ENCODE measurements at places on chromosomes 5 and 9. TPM values are rescaled to one million over a fixed set of nuclear protein-coding genes. Genes with fewer than 3 reads are reported as not detected.

The CATSPER3 gene
- total RNA-seq = not detected

The TMEM252 gene
- total RNA-seq = not detected

The TMEFF1 gene
- 0.62 TPM for total RNA-seq

The ZNF658 gene
- 3.5 TPM for total RNA-seq

The PCA3 gene
- not detected for total RNA-seq

The DCAF10 gene
- total RNA-seq = 14.8 TPM

The OLFML2A gene
- total RNA-seq = 0.11 TPM

The RORB gene
- total RNA-seq = not detected

The AIF1L gene
- 1.9 TPM for total RNA-seq

The ATP10B gene
- total RNA-seq = not detected

The ORM2 gene
- total RNA-seq = not detected

The PRR16 gene
- 0.39 TPM for total RNA-seq

The ERAP2 gene
- 14.2 TPM for total RNA-seq

The FSD1L gene
- 1.3 TPM for total RNA-seq

The S1PR3 gene
- total RNA-seq = 5.7 TPM

The SMARCA2 gene
- 38.5 TPM for total RNA-seq

The GPRIN1 gene
- total RNA-seq = 8.7 TPM

The OR13C4 gene
- not detected for total RNA-seq

The PLEKHG4B gene
- under 0.01 TPM for total RNA-seq

The BHMT2 gene
- total RNA-seq = not detected

The SLC34A3 gene
- not detected for total RNA-seq

The DIPK1B gene
- total RNA-seq = 0.08 TPM

The DHFR gene
- total RNA-seq = 14.0 TPM

The HEMGN gene
- total RNA-seq = not detected

The SPINK6 gene
- total RNA-seq = 28.1 TPM
